Activated CD4-positive, alpha-beta T cell treated with anti-CD3 and anti-CD28 coated beads for 24 hours (primary cell): ENCODE measurements at places on chromosomes 3 and 15.

DNA sequence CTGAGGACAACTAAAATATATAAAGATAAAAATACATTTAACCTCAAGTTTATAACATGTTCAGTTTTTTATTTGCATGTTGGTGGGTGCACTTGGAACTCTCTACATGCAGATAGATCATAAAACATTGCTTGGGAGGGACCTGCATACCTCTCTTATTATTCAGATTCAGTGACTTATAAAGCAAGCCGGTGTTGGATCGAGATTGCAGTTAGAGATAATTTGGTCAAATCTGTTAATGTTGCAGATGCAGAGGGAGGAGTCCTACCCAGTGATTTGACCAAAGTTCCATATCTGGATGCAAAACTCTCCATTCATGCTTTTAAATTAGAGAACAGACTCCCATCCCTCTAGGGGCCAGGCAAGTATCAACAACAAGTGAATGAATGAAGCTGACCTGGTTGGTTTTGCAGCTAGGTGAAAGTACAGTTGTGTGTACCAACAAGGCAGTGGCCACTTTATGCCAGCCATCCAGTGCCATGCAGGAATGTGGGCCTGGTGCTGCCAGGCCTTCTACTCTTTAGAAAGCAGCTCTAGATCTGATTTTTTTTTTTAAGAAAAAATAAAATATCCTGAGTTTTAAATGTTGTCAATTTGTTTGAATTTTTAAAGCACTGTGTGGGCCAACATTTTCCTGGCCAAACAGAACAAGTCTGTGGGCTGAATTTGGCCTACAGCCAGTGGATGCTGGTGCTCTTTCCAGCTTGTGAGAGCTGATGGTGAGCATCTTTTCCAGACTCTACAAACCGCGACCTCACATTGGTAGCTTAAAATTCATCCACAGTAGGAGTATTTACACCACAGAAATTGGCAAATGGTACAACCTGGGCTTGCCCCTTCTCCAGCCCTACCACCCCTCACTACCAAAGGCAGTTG, 12.3 kb downstream of the CDIN1 start:
- no peak for DNase-seq

GRCh38 chr3:185931777-185932612, 5.8 kb downstream of the TRA2B start:
- DNase-seq, result no peak

- no peak for DNase-seq
Observed at GRCh38 chr3:174498638-174499037, 360.5 kb upstream of the NAALADL2 start.

GRCh38 chr3:124760601-124761000, 30.3 kb downstream of the UMPS start:
- no peak for DNase-seq

- DNase-seq, result no peak
Observed at GRCh38 chr3:52136513-52136912, 17.7 kb downstream of the POC1A start.

- no peak for DNase-seq
Observed at GRCh38 chr15:60423537-60423936, 25.8 kb upstream of the ANXA2 start.

GRCh38 chr15:76976572-76977270, 18.2 kb upstream of the PSTPIP1 start:
- DNase-seq, result no peak

DNA sequence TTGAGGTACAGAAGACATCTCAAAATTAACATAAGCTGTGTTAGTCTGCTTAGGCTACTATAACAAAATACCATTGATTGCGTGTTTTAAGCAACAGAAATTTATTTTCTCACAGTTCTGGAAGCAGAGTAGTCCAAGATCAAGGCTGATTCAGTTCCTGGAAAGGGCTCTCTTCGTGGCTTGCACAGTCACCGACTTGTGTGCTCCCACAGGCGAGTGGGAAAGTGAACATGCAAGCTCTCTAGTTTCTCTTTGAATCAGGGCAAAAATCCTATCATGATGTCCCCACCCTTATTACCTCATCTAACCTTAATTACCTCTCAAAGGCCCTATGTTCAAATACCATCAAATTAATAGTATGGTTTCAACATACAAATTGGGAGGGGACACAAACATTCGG, 505.9 kb downstream of the ZIC1 start:
- DNase-seq, result no peak

DNA sequence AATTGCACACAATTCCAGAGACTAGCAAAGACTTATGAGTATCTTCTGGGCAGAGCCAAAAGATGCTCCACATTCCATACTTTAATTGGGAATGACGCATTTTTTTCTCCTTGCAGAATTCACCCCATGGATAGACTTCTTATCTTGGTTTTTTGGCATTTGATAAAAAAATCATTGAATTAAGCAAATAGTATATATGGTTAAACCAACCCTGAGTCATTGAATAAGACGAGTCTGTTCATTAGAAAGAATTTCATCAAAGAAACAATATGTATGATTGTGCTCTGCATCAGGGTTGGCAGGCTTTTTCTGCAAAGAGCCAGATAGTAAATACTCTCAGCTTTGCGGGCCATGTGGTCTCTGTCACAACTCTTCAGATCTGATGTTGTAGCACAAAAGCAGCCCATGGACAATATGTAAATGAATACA, 9.2 kb upstream of the PDZRN3 start:
- DNase-seq, result no peak

GRCh38 chr3:41974223-41974622, 12.3 kb upstream of the ULK4 start:
- DNase-seq, result no peak

GRCh38 chr3:46127503-46127902, 80.6 kb downstream of the CCR1 start:
- no peak for DNase-seq

- DNase-seq, result no peak
Observed at GRCh38 chr3:150242220-150242936, 165.7 kb upstream of the TSC22D2 start.

DNA sequence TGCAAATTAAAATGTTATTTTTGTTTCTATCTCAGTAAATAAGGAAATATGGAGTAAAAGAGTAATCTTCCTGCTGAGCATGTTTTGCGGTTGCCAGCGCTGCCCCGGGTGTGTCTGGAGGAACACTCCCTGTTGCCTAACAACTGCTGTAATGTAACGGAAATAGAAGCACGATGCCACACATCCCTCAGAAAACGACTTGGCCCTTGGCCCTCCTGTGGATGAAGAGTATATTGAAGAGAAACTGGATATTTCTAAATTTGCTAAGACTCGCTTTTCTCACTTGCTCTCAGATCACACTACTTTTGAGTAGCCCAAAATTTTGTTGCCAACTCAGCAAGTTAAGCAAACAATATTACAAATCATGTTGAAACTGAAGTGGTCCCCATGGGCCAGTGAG, 18.9 kb downstream of the CX3CR1 start:
- no peak for DNase-seq

- no peak for DNase-seq
Observed at GRCh38 chr3:134369231-134369741, 5.0 kb downstream of the AMOTL2 start.

GRCh38 chr3:167318996-167319615, 61.0 kb downstream of the ZBBX start:
- DNase-seq, result no peak

DNA sequence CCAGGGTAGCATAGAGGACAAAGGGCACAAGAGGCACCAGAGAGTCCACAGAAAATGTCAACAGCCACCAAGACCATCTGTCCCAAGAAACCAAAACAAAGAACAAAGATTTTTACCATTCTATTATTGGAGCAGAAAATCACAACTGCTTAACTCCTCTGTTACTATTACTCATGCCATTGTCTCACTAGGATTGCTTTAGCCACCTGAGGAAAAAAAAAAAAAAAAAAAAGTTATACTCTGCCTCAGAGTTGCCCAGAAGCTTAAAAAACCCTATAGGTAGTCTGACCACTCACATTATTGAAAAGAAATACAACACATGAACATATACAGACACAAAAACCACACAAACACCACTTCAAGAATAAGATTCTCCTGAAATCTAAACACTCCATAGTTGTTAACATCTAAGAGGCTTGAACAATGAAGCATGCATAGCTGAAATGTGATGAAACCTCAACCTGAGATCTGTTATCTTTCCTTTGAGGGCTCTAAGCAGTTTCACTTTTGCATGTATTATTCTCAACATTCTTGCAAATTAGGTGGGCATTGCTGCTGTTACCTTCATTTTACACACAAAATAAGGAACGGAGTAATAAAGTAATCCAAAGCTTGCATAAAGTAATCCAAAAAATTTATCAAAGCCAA, 85.4 kb downstream of the IGSF11 start:
- no peak for DNase-seq

DNA sequence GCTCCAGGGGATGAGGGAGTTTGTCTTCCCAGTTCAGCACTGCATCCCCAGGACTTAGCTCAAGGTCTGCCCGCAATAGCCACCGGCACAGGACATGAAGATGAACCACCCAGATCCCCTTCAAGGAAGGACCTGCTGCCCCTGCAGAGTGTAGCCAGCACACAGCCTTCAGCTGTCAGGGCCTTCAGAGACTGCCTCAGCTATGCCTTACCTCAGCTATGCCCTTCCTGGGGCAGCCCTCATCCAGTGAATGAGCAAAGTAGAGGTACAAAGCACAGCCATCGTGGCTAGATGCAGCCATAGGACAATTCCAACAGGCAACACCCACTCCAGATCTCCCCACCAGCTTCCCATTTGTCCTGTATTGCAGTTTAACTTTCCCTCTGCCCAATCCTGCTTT, 291.2 kb upstream of the STT3B start:
- DNase-seq, result no peak

- DNase-seq, result no peak
Observed at GRCh38 chr3:173268781-173269180, 127.7 kb upstream of the SPATA16 start.

GRCh38 chr15:88309363-88309762, 52.8 kb upstream of the NTRK3 start:
- no peak for DNase-seq

DNA sequence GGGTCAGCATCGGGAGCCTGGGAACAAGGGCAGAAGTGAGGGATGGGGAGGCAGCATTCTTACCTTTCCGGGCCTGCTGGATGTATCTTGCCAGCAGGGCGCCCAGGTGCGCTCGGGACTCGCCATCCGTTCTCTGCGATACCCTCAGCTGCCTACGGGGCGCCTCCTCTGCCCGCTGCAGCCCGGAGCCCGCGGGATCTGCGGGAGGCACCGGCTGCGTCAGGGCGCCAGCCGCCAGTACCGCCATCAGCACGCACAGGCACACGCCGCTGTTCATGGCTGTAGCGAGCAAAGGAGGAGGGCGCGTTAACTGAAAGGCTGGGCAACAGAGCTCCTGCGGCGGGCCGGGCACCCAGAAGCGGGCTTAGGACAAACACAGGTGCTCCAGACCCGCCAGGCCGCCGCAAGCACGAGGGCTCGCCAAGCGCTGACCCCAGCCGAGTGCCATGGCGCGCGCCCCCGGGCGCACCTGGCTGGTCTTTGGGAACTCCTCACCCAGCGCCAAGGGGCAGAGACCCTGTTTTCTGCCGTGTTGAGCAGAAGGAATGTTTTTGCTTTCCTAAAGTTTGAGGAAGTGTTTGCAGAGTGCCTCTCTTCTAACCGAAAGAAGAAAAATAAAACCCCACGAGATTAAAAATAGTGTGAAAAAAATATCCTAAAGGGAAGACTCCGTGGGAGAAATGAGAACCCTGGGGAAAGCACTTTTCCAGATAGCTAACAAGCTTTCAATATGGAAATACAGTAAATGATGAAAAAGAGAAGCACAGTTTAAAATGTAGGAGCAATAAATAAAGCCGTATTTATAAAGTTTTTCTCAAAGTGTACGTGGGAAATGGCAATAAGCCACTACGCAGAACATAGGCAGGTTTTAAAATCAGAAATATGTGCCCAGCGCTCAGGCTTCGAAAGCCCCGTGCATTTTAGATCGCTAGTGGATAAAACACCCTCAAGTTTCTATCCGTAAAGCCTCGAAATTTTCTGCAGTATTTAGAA, 2.3 kb downstream of the CCK start:
- DNase-seq, result no peak

DNA sequence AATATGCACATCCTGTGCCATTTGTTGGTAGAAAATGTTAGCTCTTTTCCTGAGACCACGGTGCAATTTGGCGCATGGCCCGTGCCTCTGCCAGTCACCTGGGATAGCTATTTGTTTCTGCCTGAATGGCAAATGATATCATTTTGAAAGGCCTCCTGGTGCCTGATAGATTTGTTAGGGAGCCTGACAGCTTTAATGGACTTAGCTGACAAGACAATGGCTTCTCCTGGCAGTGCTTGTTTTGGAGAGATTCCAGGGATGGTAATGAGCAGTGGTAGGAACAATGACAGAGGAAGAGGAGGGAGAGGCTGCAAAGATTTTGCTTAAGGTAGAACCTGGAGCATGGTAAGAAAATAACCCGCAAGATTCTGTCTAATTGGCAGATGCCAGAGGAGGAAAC, 268.5 kb downstream of the CLSTN2 start:
- DNase-seq, result no peak

DNA sequence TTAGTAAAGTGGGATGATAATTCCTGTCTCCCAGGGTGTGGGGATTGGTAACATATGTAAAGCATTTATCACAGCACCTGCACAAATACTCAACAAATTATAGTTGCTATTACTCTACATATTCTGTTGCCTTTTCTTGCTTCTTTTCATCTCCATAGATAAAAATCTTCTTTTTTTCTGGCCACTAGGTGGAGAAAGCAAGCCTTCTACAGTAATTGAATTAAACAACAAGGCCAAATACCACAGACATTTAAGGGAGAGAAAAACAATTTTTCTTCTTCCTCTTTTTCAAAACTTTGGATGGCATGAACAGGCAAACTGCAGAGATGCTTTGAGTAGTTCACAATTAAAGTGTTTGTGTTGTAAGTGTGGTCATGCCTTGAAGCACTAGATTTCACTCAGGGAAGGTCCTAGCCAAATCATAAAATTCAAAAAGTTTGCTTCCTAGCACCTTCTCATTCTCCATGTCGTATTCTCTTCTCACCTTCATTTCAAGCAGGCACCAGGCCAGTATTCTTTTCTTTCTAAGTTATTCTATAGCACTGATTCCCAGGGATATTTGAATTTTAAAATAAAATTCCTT, 493.4 kb upstream of the TGFBR2 start:
- no peak for DNase-seq
